ENCODE measurements at places on chromosomes 2 and 18. TPM values are rescaled to one million over a fixed set of nuclear protein-coding genes. Genes with fewer than 3 reads are reported as not detected.
A peak's percentile ranks its signal among the peaks of the same experiment; 100 is the strongest.

The TMEM247 gene
- not detected for total RNA-seq

The GLI2 gene
- total RNA-seq, result 1.9 TPM

The EIF2AK3 gene
- total RNA-seq, result 18.4 TPM

DNA sequence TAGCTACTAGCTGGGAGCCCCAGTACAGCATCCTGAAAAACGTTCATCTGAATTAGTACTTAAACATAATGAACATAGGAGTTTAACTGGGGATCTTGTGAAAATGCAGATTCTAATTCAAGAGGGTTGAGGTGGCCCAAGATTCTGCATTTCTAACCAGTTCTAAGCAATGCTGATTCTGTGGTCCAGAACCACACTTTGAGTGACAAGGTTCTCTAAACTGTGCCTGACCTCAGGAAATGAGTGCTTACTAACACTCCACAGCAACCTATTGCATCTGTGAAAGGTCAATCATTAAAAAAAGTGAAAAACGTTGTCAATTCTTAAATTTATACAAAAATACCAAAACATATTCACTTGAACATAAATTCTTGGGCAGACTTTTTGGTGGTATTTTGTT is 157.1 kb upstream of the ZFP36L2 start:
- peak; percentile 34 for DNase-seq

GRCh38 chr2:190343089-190343535 is 277 bp upstream of the INPP1 start:
- DNase-seq, result peak; percentile 35

- DNase-seq, result peak; percentile 88
Observed at GRCh38 chr18:5237723-5238370, 40.8 kb upstream of the AKAIN1 start.

DNA sequence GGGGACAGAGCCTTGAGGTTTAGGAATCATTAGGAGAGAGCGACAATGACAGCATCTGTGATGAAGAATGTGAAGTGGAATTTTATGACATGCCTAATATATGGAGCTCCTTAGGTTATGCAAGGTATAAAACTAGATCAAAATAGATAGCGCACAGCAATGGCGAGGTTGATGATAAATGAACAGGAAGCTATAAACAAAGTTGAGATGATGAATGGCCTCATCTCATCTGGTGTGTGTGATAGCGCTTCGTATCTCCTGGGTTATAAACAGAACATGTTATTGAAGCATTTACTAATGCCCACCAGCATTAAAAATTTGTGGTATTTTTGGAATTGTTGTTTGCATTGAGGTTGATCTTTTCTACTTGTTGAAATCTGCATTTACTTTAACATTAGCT is 231.5 kb downstream of the LTBP1 start:
- no peak for DNase-seq

DNA sequence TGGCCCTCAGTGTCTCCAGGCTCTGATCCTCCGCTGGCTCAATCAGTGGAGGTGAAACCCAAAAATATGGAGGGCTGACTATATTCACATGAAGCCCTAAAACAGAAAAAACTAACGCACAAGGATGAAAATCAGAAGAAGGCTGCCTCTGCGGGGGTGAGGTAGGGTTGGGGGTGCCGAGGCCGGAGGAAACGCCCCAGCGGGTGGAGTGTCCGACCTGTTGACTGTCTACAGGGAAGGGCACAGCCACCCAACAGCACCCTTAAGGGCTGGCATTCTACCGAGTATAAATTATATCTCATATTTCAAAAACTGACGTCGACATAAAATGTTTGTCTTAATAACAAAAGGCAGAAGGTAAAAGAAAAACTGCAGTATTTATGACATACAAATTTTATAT is 223.5 kb downstream of the HDAC4 start:
- no peak for DNase-seq

DNA sequence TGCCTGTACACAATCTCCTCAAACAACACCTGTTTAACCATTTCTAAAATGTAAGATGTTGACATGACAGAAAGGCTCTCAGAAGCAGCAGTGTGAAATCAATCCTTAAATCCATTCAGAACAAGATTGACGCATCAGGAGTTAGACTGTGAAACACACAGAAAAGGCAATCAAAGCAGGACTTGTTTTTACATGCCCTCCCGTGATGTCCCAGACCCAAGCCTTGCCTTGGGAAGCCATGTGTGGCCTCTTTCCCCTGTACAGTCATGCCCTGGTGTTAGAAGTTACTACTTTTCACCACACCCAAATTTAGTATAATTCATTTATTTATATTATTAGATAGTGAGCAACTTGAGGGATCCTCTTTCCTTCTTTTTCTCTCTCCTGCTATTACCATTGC is 115.7 kb downstream of the NCKAP5 start:
- DNase-seq, result no peak
